Activated T-cell treated with anti-CD3 and anti-CD28 coated beads for 24 hours (primary cell): ENCODE measurements at places on chromosomes 2 and 18.

GRCh38 chr2:1742681-1743395, 1.5 kb downstream of the PXDN start:
- DNase-seq, result no peak

GRCh38 chr18:48833701-48834412, 116.9 kb downstream of the SMAD7 start:
- DNase-seq, result peak; percentile 39

- no peak for DNase-seq
Observed at GRCh38 chr2:222470802-222471468, 46.6 kb downstream of the SGPP2 start.

GRCh38 chr2:170277951-170278350, 100.0 kb downstream of the MYO3B start:
- DNase-seq, result no peak

DNA sequence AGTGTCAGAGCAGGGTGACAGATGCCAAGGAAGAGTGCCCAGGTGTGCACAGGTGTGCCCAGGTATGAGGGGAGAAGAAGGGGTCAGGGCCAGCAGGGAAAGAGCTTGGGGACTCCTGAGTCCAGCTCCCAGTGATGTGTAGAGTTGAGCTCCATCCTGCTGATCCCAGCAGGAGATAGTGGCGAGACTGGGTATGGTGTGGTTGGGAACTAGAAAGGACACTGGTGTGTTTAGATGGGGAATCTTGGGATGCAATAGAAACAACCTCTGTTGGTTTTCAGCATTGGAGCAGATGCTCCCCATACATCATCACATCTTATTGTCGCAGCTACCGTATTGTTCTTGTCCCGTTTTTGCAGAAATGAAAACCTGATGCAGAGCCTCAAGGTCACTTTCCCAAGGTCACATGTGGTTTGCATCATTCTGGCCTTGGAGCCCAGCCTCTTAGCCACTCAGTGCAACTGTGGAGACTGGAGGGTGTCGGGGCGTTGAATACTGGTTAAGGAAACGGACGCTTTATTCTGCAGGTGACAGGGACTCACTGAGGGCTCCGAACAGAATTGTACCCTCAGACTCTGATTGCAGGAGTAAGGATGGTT, 166.7 kb downstream of the AGAP1 start:
- no peak for DNase-seq

DNA sequence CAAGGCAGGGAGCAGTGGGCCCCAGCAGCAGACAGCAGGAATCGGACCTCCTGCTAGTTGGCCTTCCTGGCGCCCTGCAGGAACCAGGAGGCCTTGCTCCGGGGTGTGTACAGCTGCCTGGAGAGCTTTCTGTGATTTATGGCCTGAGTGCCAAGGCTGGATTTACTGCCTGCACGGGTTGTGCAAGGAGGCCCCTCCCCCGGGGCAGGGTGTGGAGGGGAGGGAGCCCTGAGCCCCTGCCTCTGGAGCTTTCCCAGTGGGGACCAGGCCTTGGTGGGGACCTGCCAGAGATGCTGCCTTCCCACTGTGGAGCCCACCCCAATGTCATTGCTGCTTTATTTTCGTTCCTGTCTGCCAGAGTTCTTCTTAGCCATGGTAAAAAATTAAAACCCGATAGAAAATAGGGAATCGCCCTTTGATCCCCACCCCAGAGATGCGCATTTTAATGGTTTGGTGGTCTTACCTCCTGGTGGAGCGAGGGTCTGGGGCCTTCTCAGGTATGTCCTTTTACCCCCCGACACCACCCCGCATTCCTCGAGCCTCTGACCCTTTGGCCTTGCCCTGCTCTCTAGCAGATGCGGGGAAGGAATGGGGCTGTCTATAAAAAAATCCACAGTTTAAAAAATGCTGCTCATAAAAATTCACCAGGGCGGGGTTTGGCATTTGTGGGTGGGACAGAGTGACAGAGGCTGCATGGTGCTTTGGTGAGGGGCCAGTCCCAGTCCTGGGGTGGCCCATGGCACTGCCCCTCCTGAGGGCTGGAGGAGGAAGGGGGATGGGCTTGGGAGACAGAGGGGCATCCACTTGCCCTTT, 6.9 kb upstream of the RALB start:
- no peak for DNase-seq
